WTC11 (cell line): ENCODE measurements at places on chromosomes 1 and 21. TPM values are rescaled to one million over a fixed set of nuclear protein-coding genes. Genes with fewer than 3 reads are reported as not detected.

DNA sequence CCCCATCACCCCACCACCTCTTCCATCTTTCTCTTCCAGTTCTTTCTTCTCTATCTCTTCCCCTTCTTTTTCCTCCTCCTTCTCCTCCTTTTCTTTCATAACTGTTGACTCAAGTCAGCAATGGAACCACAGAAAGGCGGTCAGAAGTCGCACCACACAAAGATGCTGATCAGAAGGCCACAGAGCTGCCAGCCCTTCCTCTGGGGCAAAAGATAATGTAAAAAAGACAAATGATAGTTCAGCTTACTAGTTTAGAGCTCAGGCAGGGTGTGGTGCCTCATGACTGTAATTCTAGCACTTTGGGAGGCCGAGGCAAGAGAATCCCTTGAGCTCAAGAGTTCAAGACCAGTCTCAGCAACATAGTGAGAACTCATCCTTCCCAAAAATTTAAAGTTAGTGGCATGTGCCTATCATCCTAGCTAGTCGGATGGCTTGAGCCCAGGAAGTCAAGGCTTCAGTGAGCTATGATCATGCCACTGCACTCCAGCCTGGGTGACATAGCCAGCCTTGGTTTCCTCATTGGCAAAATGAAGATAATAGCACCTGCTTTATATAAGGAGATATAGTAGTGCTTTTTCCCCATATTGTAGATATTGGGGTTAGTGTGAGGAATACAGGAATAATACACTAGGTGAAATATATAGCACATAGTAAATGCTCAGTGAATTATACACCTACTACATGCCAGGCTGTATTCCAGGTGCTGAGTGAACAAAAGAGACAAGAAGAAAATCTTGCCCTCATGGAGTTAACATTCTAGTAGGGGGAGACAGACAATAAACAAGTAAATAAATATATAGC lies 12.5 kb upstream of the IGSF3 start:
- DNase-seq: no peak

GRCh38 chr1:64234714-64235113 lies 31.3 kb downstream of the UBE2U start:
- no peak for DNase-seq

DNA sequence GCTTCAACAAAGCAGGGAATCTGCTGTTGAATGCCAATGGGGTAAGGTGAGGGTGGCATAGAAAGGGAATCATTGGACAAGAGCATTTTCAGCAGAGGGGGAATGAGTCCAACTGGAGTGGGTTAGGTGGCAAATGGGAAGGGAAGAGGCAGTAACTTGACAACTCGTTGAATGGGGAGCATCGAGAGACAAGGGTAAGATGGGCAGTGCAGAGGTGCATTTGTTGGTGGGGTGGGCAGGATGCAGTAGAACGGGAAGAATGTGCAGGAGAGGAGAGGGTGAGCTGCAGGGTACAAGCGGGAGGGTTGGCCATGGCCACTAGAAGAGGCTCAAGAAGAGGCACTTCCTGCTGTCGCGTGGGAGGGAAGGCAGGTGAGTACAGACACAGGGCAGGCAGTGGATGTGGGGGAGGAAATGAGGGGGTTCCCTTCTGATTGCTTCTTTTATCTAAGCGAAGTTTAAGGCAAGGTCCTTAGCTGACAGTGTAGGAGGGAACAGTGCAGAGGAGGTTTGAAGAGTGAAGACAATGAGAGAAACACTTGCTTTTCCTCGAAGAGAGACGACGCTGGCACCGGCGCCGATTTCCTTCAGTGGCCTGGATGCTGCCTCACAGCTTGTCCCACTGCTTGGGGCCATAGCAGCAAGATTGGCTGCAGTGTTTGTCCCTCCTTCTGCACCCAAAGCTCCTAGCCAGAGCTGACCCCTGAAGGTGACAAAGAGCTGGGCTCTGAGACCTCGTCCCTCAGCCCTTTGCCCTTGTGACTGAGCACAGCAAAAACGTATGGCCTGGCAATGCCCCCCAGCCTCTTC lies 3.2 kb upstream of the IKBKE start:
- no peak for DNase-seq

- DNase-seq: peak; percentile 38
Observed at GRCh38 chr1:207565546-207566468, 69.8 kb downstream of the CR1 start.

DNA sequence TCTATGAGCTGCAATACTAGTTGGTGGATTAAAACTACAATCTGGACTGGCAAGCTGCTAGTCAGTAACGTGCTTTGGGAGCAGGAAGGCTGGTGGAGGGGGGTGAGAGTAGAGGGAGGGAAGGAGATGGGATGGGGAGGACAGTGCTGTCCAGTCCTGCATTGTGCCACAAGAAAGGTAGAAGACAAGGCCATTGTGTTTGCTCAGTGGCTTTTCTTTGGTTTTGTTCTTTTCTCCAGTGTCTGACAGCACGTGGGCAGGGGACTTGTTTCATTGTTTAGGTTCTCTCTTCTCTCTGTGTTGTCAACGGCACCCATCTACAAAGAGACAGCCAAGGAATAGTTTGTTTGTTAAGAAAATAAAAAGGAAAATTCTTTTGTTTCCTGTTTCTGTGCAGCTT lies 362.8 kb upstream of the PLXNA2 start:
- DNase-seq: no peak

- DNase-seq: no peak
Observed at GRCh38 chr1:116448785-116449385, 75.8 kb downstream of the ATP1A1 start.

DNA sequence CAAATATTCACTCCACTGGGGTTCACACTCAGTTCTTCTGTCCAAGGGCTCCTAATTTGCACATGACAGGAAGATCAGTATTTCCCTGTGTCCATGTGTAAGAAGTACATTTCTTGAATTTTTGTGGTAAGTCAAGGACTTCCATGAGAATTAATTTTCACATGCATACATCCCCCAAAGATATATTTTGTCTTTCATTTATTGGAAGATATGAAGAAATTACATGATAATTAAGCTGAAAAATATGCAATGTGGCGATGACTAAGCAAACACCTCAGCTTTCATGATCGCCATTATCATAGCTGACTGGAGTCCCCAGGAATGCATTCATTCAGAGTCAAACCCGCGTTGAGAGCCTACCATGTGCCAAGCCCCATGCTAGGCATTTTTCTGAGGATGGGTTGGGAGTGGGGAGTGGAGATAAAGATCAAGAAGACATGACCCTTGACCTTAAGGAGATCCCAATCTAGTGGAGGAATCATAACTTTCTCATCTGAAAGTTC lies 104.6 kb upstream of the F3 start:
- no peak for DNase-seq

DNA sequence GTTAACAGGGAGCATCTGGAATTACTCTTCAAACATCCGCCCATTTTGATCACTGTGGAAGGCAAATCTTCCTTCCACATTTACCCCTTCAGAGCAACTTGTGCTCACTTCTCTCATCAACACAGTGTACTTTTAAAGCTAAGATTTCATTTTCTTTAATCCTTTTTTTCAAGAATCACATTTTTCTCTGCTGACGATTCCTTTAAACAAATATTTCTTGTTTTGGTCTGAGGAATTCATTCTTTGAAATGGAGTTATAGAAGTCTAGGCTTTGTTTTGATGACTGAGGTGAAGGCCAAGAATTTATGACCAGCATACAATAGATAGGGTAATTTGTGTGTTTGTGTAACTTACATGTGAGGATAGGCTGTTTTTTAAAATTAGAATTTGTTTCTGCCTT lies 25.6 kb downstream of the LRRC42 start:
- no peak for DNase-seq

DNA sequence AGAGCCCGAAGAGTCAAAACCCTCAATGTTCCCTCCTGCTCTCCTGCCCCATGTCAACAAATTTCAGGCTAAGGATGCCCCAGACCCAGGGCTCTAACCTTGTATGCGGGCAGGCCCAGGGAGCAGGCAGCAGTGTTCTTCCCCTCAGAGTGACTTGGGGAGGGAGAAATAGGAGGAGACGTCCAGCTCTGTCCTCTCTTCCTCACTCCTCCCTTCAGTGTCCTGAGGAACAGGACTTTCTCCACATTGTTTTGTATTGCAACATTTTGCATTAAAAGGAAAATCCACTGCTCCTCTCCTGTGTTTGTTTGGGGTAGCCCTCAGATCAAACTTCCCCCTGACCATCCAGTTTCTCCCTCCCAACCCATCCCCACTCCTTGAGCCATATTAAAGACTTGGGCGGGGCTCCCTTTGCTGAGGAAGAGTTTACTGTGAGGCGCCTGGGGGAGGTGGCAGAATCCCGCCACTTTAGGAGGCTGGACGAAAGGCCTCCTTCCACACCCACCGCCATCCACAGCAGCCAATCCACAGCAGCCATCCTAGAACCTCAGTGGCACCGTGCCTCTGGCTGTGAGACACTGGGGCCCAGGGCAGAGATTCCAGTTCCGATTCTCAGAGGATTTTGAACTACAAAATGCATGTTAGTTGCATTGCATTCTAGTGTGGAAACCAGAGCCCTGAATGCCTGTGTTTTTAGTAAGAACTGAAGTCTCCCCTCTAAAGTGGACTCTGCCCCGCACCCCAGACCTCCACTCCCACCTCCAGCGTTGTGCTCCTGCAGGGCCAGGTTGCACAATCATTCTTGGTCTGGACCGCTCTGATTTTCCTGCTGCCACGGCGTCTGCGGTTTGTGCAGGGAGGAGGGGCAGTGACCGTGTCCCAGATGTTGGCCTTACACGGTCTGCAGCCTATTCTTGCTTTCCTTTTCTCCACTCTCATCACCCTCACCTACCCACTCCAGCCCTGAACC lies 3.0 kb downstream of the OLFML3 start:
- no peak for DNase-seq

GRCh38 chr1:76379506-76379905 lies 305.0 kb downstream of the ST6GALNAC3 start:
- DNase-seq: no peak

GRCh38 chr1:59014827-59015226 lies 231.0 kb upstream of the JUN start:
- DNase-seq: no peak

- DNase-seq: no peak
Observed at GRCh38 chr1:147913362-147913942, 10.9 kb downstream of the GJA8 start.

DNA sequence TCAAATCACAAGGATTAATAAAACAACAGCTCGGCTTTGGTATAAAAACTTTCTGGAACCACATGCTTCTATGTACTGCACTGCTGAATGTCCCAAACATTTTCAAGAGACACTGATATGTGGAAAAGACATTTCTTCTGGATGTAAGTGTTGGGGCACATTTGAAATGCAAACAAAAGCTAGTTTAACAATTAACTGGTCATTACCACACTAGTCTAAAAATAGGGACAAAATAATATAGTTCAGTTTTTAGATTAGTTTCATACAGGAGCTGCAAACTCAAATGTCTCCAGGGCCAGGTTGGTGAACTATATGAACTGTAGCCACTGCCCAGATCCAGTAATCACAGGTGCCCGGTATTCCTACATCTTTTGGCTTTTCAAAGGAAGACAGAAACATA lies 3.2 kb downstream of the IL23R start:
- no peak for DNase-seq

DNA sequence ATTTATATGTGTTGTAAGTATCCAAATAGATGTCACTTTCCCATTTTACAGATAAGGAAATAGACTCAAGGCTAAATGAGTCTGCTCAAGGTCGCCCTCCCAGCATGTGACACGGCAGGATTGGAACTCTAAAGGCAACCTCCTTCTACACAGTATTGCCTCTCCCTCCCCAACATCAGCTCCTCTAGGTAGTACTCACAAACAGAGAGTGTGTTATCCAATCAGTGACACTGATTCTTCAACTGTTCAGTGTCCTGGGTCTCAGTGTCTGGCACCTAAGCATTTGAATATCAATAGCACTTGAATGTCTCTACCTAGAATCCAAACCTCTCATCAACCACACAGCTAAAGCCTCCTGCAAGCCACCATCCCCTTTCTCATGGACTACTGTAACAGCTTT lies 87.1 kb downstream of the DAB1 start:
- DNase-seq: no peak

GRCh38 chr1:217437376-217437775 lies 193.5 kb downstream of the GPATCH2 start:
- peak; percentile 16 for DNase-seq

DNA sequence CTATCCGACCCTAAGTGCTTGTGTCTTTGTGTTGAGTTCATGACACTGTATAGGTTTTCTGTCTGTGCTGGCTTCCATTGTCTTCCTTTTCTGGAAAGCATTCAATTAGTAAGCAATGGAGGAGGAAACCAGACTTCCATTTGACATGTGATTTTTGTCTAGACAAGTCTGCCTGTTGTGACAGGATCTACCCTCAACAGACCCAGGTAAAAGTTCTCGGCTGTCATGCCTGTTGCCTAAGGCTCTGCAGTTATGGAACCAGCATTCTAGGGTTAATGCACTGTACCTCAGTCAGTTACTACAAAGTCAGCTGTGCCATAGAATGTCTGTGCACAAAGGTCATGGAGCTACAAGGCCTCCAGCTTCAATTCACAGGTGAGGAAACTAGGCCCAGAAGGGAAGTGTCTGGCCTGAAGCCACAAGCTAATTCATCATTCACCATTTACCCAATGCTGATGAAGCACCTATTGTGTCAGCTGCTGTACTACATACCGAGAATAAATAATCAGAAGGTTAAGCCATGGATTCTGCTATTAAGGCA lies 72.3 kb downstream of the PLPP3 start:
- no peak for DNase-seq

GRCh38 chr1:167416506-167416905 lies 101.8 kb downstream of the CD247 start:
- DNase-seq: no peak

DNA sequence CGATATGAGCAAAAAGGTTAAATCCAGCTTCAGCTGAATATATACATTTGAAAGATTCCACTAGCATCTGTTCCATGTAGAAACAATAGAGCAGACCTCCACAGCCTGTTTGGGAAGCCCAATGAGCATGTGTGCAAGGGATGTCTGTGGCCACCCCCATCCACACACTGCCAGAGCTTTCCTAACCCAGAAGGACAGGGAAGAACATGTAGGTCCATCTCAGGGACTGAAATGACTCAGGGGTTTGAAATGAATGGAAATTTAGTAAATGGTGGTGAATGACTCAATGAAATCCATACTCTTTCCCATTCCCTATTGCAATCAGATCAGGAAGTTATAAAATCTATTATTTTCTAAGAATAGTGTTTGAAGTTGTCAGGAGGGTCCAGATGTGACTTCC lies 397.2 kb downstream of the DUSP10 start:
- DNase-seq: no peak

GRCh38 chr1:9069326-9070100 lies at the start of gene SLC2A5:
SLC2A5 (minus strand) TSS chr1:9069635; CDS start chr1:9069536, 99 bp downstream.
- DNase-seq: no peak

The ETV3 gene
- total RNA-seq: 21.3 to 26.0 TPM (median 22.1 TPM) in 3 replicates

The CTSS gene
- total RNA-seq: 0.66 to 1.1 TPM (median 0.71 TPM) in 3 replicates

The SPRR2E gene
- not detected in 3 replicates for total RNA-seq

The SLAMF9 gene
- not detected in 3 replicates for total RNA-seq

The NMNAT2 gene
- total RNA-seq: 8.8 to 10.5 TPM (median 8.9 TPM) in 3 replicates

The PRAMEF8 gene
- not detected in 3 replicates for total RNA-seq

The TOE1 gene
- 7.4 to 10.9 TPM (median 10.0 TPM) in 3 replicates for total RNA-seq

The CD52 gene
- total RNA-seq: 2.8 to 3.7 TPM (median 3.4 TPM) in 3 replicates

The PSMB2 gene
- 76.7 to 81.7 TPM (median 80.6 TPM) in 3 replicates for total RNA-seq

The OR2G6 gene
- not detected in 3 replicates for total RNA-seq

The IL6R gene
- 3.2 to 7.0 TPM (median 3.4 TPM) in 3 replicates for total RNA-seq

The NCAM2 gene
- total RNA-seq: 0.64 to 1.6 TPM (median 0.94 TPM) in 3 replicates

The CD34 gene
- total RNA-seq: 0.18 to 0.35 TPM (median 0.27 TPM) in 3 replicates
